ENCODE measurements at places on chromosomes 1 and 21.
A peak's percentile ranks its signal among the peaks of the same experiment; 100 is the strongest.

DNA sequence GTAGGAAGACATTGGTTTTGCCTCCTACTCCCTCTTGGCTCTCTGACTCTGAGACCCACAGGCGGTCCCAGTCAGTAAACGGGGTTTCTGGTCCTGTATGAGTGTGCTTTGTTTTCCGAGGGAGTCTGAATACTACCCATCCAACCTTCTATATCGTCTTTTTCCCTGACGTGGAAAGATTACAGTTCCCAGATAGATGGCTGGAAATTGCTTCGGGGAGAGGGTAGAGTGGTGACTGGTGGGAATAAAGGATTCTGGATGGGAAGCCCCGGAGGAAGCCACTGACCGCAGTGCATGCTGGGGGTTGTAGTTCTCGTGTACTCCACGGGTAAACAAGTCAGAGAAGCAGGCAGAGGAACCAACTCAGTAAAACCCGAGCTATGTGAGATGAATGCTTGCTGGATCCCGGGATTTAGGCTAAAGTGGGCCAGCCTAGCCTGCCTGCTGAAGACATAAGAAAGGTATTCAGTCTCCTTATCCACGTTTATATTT is 66.2 kb upstream of the IRF2BP2 start:
- DNase-seq: peak; percentile 76

GRCh38 chr1:86470859-86471258 is 2.1 kb downstream of the CLCA1 start:
- no peak for DNase-seq

DNA sequence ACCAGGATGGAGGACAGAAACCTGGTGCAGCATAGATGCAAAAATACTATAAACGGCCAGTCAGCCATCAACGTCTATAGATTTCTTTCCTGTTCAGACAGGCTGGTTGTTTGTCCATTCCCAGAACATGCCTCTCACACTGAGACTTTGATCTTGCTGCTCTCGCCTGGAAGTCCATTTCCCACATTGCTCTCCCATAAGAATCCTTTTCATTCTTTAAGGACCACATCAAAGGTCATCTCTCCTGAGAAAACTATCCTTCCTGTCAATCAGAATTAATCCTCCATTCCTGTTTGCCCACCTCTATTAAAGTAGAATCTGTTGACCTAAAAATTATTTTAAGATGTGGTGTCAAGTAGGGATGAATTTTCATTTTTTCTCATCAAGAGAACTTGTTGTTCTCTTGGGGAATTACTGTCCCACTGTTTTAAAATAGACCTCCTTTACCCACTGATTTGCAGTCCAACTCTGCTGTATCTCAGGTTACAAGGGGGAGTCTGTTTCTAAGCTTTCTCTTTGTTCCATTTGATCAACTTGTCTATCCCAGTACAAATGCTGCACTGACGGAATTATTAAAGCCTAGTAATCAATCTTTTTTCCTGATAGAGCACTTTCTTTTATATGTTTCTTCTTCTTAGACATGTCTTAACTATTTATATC is 172.7 kb downstream of the PATJ start:
- no peak for DNase-seq

DNA sequence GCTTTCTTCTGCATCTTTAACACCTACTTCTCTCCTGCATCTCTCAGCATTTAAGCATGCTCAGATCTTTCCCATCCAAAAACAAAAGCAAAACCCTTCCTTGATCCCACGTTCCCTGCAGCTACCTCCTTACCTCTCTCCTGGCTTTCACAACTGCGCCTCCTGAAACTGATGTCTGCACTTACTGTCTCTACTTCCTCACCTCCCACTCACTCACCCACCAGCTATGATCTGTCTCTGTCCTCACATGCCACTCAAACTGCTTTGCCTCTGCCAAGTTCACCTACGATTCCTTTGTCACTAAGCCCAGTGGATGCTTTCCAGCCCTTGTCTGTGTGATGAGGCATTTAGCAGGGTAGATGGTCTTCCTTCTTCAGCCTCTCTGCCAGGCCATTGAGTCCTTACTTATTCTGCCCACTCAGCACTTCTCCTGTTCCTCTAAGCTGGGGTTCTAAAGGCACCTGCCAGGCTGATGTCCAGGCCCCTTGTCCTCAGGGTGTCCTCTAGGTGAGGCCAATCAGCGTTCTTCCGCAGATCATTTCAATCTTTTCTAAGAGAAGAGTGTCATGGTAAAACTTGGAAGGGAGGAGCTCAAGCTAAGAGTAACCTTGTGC is 10.0 kb upstream of the GJB3 start:
- no peak for DNase-seq

GRCh38 chr1:159201642-159202041 is 3.0 kb upstream of the ACKR1 start:
- DNase-seq: no peak

DNA sequence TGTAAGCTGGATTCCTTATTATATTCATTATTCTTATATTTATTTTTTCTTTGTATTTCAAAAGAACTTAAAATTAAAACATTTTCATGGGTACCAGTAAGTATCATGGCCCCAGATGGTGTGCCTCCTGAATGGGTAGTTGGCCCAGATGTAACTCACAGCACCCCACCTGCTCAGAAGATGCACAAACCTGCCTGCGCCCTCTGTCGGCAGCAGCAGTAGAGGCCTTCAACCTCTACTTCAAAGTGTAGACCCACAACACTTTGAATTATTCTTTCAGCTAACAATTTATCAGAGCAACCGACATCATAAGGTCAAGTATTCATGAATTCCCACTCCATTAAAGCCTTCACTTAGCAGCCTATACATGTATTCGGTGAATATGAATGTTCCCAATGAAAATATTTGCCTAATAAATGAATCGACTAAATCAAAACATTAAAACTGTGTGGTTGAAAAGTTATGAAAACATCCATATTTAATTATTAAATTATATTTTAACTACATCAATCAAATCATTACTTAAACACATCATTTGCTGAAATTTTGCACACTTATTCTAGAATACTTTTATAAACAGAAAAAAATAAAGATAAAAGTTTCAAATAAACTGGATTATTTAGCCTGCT is 25.4 kb downstream of the PIGM start:
- DNase-seq: peak; percentile 67

GRCh38 chr1:228061411-228062084 is 21.0 kb upstream of the ARF1 start:
- DNase-seq: no peak

DNA sequence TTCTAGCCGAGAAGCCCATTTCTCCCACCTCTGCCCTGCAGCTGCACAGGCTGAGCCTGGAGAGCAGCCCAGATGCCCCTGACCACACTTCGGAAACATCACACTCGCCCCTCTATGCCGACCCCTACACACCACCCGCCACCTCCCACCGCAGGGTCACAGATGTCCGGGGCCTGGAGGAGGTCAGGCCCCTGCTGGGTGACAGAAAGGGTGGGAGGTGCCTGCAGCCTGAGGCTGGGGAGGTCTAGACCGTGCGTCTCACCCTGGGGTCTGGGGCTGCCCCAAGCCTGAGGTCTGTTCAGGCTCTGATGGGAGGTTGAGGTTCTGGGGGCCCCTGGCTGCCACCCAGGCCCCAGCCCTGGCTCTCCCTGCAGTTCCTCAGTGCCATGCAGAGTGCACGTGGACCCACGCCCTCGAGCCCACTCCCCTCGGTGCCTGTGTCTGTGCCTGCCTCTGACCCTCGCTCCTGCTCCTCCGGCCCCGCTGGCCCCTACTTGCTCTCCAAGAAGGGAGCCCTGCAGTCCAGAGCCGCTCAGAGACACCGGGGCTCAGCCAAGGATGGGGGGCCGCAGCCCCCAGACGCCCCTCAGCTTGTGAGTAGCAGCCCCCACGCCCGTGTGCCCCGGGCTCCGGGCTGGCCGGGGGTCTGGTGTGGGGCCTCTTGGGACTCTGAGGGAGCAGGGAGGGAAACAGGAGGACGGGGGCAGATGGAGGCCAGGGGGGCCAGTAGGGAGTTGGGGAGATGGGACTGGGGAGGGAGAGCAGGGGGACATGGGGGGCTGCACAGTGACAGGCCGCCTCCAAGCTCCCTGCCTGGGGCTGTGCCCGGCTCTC is 7.4 kb downstream of the PLEKHN1 start:
- no peak for DNase-seq

DNA sequence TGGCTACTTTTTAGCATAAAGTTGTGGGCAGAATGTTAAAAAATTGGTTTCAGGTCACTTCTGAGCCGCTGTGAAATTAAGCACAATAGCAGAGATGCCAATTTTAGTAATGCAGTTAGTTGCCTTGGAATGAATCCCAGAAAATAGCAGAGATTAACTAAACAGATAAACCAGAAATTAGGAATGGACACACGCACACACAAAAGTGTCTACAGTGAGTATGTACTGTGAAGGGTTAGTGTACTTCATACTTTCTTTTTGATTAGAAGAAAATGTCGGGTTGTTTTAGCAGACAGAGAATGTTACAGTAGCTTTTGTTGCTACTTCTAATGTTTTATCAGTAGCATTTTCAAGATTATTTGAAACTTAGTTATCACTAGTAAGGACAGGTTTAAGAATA is 106.7 kb downstream of the LEPR start:
- peak; percentile 84 for DNase-seq

GRCh38 chr1:176896216-176896615 is 268.3 kb downstream of the ASTN1 start:
- DNase-seq: no peak

DNA sequence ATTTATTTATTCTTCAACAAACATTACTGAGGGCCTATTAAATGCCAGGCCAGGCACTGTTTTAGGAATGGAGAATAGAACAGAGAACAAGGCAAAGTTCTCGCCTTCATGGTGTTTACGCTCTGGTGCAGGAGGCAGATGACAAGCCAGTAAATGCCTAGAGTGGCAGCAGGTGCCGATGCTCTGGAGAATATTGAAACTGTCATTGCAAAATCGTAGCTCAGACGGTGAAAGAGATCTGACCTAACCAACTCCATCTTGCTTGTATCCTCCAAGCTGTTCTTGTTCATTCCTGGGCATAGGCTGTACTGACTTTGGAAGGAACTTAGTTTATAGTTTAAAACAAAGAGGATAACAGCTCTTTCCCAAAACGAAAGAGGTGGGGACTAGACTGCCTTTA is 13.5 kb upstream of the ENO1 start:
- no peak for DNase-seq

- DNase-seq: peak; percentile 59
Measured at GRCh38 chr1:208223136-208223535, 21.0 kb downstream of the PLXNA2 start.

DNA sequence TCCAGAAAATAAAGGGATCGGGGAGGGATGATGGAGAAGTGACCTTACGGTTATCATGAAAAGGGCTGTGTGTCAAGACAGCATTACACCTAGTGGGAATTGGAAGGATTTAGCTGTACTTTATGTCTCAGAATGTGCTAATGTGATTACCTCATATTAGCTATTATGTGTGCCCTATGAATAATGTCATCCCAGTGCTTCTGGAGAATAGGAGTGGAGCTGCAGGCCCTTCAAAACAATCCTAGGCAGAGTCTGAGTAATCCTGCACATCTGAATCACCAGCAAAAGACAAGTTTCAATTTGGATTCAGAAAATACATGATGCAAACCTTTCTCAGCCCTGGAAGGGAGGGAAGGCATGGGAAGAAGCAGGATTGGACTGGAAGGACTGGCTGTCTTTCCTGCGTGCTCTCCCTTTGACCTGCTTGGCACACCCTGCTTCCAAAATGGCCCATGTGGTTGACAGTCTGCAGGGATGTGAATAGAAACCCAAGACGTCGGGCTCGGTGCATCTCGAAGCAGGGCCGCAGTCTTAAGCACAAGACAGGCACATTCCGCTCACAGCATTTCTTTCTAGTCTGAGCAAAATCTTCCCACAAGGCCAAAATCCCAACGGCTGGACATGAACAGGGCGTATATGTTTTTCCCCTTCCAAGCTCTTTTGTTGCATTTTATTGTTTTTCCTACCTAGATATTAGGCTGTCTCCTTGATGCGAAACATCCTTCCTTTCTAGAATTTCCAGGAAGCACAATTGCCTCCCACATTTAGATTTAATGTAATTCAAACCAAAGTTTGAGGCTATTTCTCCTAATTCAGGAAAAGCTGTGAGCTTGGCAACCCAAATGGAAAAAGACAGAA is 54.3 kb upstream of the TARBP1 start:
- peak; percentile 89 for DNase-seq

Data from EL (cell line).